ENCODE measurements at places on chromosomes 7 and 10. TPM values are rescaled to one million over a fixed set of nuclear protein-coding genes. Genes with fewer than 3 reads are reported as not detected.

The SNX8 gene
- 27.2 TPM for total RNA-seq

The MMRN2 gene
- total RNA-seq, result 5.2 TPM

The VPS26A gene
- total RNA-seq, result 50.3 TPM

The SUN1 gene
- 196 TPM for total RNA-seq

The NEBL gene
- 59.6 TPM for total RNA-seq

The VWC2 gene
- under 0.01 TPM for total RNA-seq

The CYP2E1 gene
- total RNA-seq, result 1.6 TPM

The FIGNL1 gene
- total RNA-seq, result 10.8 TPM

The MAP3K8 gene
- total RNA-seq, result 28.6 TPM

Data from articular chondrocyte of knee joint (primary cell).